Stimulated activated CD4-positive, alpha-beta T cell treated with anti-CD3 and anti-CD28 coated beads, TNF-alpha, amount 100 ng/mL, for 4 hours (primary cell): ENCODE measurements at places on chromosomes 5 and 9.

DNA sequence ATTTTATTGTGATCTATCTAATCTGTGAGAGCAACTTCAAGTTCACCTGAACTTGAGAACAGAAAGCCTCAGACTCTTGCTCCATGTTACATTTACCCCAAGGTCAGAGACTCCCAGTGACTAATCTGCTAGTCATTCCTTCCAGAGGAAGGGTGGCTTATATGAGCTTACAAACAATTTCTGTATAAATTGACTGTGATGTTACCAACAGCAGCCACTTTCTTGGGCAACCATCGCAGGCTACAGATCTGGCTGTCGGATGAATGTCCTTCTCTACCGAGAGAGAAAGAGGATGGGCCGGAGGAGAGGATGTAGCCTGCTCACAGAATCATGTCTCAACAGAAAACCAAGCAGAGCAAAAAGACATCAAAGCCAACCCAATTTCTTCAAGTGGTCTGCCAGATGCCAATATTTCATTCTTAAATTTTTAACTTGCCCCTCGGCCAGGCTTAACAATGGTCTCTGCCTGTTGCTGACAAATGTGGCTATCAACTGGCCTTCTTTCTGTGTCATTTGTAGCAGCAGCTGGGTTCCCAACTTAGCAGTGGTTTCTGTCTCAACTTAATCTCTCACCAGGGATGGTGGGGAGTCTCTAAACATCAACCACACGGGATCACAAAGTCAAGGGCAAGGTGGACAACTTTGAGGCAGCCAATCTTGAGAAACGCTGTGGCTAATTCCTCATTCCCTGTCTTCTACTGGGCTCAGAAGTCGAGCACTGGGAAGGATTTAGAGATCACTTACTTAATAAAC, 81.3 kb downstream of the RAPGEF1 start:
- no peak for DNase-seq

DNA sequence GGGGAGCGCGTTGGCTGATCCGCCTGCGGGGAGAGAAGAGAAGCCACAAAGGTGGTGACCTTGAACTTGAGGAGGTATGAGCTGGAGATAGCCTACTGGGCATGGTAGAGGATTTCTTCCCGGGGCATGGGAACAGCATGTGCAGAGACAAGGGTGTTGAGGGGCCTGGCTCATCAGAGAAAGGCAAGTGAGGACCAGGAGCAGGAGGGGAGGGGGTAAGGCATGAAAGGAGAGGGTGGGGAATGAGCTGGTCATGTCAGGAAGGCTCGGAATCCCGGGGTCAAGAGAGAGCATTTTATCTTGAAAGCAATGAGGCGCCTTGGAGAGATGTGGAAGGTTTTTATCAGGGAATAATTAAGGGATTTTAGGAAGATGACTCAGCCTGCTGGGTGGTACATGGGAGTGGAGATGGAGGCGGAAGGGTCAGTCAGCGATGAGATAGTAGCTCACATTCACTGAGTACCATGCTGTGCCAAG, 121.1 kb downstream of the LHX2 start:
- no peak for DNase-seq

GRCh38 chr5:33268374-33268773, 172.4 kb upstream of the TARS1 start:
- DNase-seq = no peak

DNA sequence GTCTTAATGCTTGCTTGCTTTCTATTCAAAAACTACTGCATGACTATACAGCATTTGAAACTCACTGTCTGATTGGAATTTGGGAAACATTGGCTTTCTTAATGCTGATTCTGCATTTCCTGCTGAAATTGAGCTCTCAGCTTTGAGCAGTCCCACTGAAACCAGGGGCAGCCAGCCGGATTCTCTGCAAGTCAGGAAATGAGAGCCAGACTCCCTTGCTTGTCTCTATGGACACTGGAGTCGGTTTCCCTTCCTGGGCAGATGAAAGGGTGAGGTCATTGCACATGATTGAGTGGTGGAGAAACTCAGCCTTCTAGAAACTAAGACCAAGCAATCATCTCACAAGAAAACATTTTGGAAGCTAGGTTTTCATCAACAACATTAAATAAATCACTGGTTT, 119.7 kb upstream of the SPATA31C2 start:
- DNase-seq = no peak

DNA sequence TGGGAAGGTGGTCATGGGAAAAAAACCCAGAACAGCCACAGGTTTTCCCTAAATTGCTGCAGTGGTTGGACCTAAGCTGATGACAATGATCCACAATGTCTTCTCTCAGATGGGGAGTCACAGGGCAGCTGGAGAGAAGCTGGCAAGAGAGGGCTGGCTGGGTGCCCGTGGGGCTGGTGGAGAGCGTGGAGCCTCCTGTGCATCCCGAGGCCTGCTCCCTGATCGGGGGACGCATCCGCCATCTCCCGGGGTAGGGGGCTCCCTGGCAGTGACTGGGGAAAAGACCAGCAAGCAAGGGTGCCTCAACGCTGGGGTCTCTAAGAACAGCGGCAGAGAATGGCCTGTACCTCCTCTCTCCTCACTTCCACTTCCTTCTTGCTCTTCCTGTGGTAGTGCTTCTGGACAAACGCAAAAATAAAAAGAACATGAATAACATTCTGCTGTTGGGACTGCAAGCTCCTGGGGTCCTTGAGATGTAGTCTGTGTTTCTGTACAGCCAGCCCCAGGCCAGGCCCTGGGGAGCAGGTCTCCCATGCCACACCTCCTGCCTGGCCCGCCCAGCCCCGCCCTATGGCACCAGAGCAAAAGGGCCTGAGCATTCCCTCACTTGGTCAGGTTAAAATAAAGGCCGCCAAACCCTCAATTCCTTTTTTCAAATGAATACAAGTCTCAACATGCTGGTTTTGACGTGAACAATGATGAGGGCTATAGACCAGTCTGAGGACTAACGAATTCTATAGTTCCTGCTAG, 7.0 kb upstream of the MRNIP start:
- DNase-seq = no peak

DNA sequence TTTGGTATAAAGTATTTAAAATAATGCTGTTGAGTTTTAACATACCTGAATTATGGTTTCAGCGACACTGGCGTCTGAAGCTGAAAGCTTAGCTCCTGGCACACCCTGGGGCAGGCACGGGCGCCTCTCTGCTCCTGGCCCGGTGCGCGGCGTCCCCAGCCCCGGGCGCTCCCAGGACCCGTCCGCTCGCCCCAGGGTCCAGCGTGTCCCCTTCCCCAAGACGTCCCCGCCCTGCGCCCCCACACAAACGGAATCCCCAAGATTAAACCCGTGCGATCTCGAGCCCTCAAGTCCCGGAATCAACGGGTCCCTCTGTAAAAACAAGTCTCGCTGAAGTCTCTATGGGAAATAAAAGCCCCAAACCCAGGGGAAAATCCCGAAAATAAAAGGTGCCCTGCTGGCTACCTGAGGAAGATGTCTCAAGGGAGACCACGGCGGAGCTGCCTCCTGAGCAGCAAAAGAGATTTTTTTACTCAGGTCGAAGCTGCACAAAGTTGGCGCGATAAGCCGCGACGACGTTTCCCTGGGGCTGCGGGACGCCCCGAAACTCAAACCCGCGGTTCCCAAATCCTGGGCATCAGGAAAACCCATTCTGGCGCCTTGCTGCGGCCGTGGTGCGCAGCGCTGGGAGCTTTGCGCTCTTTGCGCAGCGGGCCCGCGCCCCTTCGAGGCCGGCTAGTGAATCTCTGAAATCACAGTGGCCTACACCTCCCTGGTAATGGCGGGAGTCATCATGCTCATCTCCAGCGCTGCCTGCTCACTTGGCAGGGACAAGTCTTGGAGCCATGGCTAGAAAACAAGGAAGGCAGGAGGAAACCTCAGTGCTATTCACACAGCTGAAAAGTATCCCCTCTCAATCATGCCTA, 6.3 kb upstream of the IFNA8 start:
- no peak for DNase-seq

GRCh38 chr9:77511525-77511924, 136.6 kb downstream of the GNA14 start:
- no peak for DNase-seq

GRCh38 chr5:179805529-179806249, 977 bp downstream of the MGAT4B start:
- DNase-seq = no peak

DNA sequence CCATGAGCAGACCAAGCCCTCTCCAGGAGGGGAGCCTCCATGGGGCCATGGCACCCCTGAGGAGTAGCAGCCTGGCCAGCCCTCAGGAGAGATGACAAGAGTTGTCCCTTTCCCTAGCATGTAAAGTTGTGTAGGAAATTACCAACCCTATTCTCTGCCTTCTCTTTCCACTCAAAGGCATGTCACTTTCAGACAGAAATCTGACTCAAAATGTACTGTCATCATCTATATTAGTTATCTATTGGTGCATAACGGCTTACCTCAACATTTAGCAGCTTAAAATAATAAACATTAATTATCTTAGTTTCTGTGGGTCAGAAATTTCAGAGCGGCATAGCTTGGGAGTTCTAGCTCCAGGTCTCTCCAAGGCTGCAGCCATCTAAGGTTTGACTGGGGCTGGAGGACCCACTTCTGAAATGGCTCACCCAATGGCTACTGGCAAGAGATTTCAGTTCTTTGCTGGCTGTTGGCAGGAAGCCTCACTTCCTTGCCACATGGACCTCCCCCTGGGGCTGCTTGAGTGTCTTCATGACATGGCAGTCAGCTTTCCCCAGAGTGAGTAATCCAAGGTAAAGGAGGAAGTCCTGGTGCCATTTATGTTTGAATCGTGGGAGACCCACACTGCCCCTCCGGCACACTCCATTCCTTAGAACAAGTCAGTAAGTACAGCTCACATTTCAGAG, 632.3 kb downstream of the CCDC171 start:
- DNase-seq = no peak

DNA sequence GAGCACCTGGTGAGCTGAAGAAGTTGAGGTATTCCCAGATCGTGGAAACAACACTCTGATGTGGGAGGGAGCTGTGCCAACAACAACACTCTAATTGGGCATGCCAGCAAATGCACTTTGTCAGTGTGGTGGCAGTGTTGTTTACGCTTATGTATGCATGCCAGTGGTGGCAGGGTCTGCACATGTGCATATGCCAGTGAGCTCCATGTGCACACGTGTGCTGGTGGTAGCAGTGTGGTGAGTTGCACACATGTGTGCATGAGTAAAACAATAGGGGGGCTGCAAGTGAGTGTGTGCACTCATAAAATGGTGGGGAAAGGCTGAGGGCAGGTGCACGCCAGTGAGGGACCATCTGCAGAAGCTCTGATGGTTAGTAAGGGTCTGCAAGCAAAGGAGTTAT, 134.2 kb downstream of the DMRTA1 start:
- no peak for DNase-seq

- DNase-seq = no peak
These were observed 30.1 kb upstream of the ZBED3 start for GRCh38 chr5:77117161-77117560.
